Esophagus mucosa (tissue), 1 donor: ENCODE measurements at places on chromosomes 12 and 14. TPM values are rescaled to one million over a fixed set of nuclear protein-coding genes. Genes with fewer than 3 reads are reported as not detected.

DNA sequence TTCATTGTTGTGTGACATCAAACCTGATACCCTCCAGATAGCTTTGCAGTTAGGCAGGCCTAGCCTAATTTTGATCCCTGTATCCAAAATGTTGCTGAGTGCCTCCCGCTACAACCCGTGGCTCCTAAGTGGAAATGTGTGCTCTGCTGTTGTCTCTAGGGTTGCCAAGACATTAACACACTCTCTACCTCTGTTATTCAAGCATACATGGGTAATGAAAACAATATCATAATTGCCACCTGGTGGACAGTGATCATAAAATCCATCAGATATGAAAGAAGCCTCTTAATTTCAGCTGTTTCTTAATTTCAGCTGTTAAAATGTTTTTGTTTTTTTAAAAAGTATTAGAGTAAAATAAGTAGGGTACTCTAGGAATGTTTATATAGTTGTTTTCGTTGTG, 93.5 kb downstream of the PLEKHA5 start:
- peak; percentile 38 for ATAC-seq

DNA sequence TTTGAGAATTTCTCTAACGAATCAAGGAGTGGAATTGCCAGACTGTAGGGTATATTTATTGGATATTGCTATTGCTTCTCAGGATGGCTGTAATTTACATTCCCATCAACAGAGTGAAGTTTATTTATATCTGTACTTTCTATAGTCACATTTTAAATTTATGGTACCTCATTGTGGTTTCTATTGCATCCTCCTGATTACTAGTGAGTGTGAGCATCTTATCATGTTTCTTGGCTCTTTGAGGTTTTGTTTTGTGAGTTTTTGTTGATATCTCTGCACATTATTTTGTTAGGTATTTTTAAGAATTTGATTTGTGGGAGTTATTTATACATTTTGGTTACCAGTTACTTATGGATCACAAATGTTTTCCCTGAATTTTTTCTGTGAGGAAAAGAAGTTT, 13.9 kb downstream of the DNM1L start:
- ATAC-seq = no peak

DNA sequence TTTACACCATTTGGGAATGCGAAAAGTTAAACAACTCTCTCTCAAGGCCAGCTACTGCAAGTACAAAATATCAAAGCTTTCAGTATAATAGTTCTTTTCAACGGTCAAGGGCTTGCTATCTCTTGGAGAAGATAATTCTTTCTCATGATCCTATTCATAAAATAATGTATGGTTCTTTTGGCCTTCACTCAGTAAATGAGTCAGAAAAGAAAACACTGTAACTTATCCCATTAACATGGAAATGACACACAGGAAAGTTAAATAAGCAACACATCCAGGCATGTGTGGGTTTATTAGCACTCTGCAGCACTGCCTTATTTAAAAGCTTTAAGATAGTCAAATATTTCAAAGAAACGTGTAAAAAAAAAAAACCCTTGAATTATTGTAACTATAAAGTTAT, 36.9 kb downstream of the ZFC3H1 start:
- ATAC-seq = peak; percentile 43

DNA sequence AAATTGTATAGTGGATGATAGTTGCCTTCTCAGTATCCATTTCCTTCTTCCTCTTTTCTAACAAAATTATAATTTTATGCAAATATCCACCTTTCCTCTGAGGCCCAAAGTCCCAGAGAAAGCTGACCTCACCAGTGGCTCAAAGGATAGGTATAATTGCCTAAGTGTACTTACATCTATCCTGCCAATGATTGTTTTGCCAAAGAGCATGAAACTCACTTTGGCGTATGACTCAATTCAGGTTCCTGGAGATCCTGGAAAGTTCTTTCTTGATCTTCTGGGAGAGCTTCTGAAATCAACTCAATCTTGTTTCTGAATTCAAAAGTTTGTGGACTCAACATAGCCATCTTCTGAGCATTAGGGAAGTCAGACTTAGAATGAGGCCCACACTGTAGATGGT, 10.5 kb upstream of the RBM25 start:
- peak; percentile 62 for ATAC-seq

- no peak for ATAC-seq
Measured at GRCh38 chr12:113852695-113853490, 113.2 kb downstream of the RBM19 start.

GRCh38 chr14:99047441-99048031, 224.5 kb downstream of the BCL11B start:
- ATAC-seq = no peak

DNA sequence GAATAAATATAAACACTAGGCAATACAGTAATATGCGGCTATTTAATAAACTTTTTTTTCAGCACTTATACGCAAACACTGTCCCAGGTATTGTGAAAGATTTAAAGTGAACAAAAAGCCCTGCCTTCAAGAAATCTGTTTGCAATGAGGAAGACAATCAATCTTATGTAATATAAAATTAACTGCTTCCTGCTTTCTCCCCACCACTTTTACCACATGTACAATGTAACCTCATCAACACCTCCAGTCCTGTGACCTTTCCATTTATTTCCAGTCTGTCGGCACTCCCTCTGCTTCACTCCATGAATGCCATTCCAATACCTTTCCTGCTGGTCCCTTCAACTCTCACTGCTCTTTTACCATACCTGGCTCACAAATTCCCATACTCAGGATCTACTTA, 10.5 kb downstream of the SNX6 start:
- no peak for ATAC-seq

DNA sequence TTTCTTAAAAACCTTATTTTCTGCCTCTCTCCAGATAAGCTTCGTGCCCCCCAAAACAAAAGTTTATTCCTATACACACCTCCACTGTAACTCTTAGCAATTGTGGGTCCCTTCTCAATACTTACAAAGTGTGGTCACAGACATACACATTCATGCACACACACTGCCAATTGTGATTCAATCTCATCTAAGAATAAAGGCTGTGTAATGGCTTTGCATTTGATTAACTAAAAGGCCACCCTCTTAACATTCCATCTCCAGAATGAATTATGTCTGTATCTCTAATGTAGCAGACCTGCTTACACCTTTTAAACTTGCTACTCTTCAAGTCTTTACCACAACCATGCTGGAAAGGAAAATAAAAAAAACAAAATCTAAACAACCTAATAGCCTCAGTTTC, 49.5 kb downstream of the MYF5 start:
- no peak for ATAC-seq

- no peak for ATAC-seq
Measured at GRCh38 chr12:124278389-124279101, 16.3 kb upstream of the RFLNA start.

GRCh38 chr12:3757261-3757660, 4.4 kb upstream of the CRACR2A start:
- ATAC-seq = no peak

GRCh38 chr12:95820096-95820703, 29.6 kb upstream of the NTN4 start:
- peak; percentile 45 for ATAC-seq

The HELB gene
- total RNA-seq = 2.1 TPM

The DDX47 gene
- total RNA-seq = 36.5 TPM

The GPR162 gene
- total RNA-seq = 0.76 TPM

The OTOGL gene
- 0.04 TPM for total RNA-seq

The OLR1 gene
- 0.24 TPM for total RNA-seq

The ENDOU gene
- 66.9 TPM for total RNA-seq
